ENCODE measurements at places on chromosomes 1 and 21.

- no peak for DNase-seq
Measured at GRCh38 chr21:31456201-31456600, 112.1 kb upstream of the TIAM1 start.

- DNase-seq = no peak
Measured at GRCh38 chr1:32242341-32242851, 4.6 kb upstream of the FAM167B start.

- no peak for DNase-seq
Measured at GRCh38 chr1:15712168-15712567, 23.9 kb upstream of the SLC25A34 start.

DNA sequence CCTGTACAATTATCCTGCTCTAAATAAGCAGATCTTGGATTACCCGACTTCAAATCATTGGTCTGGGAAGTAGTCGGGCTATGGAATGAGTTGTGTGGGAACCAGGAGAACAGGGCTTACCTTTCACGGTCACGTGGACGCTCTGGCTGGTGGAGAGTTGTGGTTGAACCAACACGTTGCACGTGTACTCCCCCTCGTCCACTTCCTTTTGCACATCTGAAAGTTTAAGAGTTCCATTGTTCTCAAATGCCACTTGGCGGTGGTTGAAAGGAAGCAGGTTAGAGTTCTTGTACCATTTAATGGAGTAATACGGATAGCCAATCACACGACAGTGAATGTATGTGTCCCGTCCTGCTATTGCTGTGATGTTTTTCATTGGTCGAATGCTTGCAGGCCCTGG, 470.7 kb downstream of the PCP4 start:
- no peak for DNase-seq

GRCh38 chr21:41766883-41767605, at the start of gene RIPK4:
RIPK4 (minus strand) TSS chr21:41767052; CDS start chr21:41767041, 11 bp downstream.
- DNase-seq = no peak

GRCh38 chr1:28803051-28803450, 8.9 kb upstream of the OPRD1 start:
- no peak for DNase-seq

GRCh38 chr1:90732136-90732535, 15.0 kb upstream of the BARHL2 start:
- DNase-seq = no peak

GRCh38 chr1:94543001-94543400, 1.4 kb upstream of the F3 start:
- DNase-seq = no peak

DNA sequence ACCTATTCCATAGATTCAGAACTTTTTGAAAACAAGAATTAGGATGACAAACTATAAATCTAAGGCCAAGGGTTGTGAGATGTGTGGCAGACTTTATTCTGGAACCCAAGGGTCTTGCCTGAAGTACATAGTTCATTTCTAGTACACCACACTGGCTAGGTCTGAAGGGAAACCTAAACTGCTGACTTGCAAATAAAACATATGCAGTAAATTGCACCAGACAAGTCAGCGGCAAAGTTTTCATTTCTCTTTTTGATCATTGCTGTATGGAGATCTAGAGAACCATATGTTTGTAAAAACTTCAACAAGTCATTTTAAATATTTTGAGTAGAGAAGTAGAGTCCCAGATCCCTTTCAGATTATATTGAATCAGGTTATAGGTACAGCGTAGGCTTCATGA, 43.9 kb downstream of the TNFSF4 start:
- DNase-seq = no peak

DNA sequence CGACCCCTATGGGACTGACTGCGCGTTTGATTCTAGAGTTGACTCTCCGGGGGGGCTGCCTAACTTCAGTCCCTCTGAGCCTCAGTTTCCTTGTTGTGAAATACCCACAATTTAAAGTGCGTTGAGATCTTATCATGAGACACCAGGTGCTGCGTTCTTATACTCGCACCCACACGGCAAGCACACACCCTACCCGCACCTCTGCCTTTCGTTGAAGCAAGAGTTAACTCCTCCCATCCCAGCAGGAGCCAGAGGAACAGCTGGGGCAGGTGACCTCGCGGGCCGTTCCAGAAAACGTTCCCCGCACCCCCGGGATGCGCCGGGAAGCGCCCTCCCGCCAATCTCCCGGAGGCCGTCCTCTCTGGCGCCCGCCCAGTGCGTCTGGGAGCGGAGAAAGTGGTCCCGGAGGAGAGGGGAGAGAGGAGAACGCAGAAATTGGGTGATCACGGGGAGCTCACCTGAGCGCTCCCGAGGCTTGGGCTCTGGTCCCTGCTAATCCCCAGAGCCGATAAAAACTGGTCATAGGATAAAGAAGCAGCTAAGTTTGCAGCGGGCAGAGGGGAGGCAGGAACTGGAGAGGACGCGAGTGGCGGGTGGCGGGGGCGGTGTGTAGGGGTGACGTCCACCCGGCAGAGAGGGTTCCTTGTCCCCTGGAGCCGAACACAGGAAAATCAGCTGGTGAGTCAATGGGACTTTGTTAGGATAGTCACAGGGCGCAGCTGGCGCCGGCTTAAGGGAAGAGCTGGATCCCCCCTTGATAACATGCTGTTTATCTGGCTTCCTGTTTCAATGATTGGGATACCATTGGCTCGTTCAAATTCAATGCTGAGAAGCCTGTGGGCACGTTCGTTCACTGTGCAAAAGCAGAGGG, 869 bp downstream of the NAV1 start:
- DNase-seq = no peak

DNA sequence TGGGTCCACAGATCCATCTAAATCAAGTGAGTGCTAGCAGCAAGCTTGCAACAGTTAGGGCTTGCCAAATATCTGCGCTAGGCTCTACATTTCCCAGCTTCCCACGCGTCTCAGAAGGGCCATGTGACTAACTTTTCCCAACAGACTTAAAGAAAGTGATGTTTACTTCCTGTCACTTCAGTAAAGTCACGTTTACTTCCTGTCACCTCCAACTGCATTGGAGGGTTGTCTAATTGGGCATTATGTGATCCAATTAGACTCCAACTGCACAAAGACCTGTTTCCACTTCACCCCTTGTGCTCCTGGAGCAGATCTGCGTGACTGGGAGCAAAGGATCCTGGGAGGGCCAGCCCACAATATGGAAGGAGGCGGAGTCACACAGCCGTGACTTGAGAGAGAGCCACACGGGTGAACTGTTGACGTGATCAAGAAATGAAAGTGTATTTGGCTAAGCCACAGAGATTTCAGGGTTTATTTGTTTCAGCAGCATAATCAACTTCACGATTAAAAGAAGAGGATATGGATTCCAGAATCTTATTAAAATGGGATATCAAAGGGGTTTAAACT, 77.7 kb downstream of the CYYR1 start:
- DNase-seq = no peak

DNA sequence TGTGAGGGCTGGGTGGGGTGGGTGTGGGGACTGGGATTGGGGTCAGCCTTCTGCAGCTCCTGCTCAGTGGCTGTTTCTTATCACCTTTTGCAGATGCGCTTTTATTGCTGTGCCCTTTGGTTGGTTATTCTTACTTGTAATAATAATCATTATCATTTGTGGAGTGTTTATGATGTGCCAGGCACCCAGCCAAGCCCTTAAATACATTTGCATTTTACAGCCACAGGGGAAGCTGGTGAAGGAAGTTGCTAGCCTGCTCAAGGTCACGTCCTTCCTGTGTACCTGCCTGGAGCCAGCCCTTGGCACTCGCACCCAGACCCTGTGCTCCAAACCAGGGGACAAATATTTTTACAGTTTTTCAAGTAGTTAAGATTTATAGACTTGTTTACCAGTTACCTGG, 144.0 kb downstream of the PGBD5 start:
- DNase-seq = no peak

DNA sequence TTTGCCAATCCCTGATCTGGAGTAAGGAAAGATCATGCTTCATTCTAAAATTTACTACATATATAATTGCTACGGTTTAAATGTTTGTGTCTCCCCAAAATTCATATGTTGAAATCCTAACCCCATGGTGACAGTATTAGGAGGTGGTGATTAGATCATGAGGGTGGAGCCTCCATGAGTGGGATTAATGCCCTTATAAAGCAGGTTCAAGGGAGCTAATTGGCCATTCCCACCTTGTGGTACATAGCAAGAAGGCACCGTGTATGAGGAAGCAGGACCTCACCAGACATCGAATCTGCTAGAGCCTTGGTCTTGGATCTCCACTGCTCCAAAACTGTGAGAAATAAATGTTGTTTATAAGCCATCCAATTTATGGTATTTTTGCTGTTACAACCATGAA, 55.5 kb downstream of the GADD45A start:
- DNase-seq = no peak

- DNase-seq = no peak
Measured at GRCh38 chr21:15874615-15875014, 144.8 kb downstream of the USP25 start.

- no peak for DNase-seq
Measured at GRCh38 chr21:29365661-29366265, 67.0 kb downstream of the BACH1 start.

GRCh38 chr1:8259498-8260290, 58.2 kb upstream of the SLC45A1 start:
- no peak for DNase-seq

- no peak for DNase-seq
Measured at GRCh38 chr1:8033322-8033721, 7.2 kb upstream of the ERRFI1 start.

DNA sequence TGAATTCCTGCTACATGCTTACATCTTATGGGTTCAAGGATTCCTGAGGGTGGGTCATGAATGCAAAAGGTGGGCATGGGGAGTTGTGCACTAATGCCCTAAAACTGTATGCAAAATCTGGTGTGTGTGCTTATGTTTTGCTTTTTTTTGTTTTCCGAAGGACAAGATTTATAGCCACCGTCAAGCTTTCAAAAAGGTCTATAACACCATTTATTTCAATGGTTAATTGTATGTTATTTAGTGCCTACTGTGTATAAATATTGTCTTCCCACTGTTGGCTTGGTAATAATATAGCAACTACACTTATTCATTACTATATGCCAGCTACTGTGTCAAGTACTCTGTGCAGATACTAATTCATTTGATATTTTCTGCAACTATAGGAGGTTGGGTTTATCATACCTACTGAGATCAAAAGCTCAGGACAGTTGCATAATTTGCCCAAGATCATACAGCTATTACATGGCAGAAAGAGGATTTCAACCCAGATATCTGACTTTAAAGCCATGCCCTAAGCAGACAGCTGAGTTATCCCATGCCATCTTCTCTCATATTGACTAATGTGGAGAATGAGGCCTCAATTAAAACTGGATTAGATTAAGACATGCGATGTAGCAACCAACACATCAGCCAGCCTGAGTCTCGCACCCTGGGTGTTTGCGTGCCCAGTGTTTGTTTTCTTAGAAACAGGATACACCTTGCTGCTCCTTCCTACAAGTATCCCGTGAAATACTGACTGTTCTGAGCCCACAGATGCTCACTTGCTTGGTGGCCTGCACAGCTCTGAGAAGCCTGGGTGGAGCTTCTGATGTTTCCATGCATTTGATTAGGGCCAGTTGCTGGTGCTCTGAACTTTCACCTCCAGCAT, 34.6 kb downstream of the GADD45A start:
- DNase-seq = no peak

DNA sequence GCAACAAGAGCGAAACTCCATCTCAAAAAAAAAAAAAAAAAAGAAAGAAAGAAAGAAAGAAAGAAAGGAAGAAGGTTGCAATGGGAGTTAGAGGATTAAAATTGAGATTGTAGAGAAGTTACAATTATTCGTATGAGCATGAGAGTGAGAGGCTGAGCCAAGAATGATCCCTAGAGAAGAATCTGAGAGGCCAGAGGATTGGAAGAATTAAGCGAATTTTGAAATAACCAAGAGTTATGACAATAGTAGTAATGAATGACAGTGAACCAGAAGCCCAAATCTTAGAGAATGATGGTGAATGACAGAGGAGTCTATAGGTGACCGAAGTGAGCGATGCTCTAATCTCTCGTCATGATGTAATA, 369 bp upstream of the ZYG11B start:
- DNase-seq = no peak

DNA sequence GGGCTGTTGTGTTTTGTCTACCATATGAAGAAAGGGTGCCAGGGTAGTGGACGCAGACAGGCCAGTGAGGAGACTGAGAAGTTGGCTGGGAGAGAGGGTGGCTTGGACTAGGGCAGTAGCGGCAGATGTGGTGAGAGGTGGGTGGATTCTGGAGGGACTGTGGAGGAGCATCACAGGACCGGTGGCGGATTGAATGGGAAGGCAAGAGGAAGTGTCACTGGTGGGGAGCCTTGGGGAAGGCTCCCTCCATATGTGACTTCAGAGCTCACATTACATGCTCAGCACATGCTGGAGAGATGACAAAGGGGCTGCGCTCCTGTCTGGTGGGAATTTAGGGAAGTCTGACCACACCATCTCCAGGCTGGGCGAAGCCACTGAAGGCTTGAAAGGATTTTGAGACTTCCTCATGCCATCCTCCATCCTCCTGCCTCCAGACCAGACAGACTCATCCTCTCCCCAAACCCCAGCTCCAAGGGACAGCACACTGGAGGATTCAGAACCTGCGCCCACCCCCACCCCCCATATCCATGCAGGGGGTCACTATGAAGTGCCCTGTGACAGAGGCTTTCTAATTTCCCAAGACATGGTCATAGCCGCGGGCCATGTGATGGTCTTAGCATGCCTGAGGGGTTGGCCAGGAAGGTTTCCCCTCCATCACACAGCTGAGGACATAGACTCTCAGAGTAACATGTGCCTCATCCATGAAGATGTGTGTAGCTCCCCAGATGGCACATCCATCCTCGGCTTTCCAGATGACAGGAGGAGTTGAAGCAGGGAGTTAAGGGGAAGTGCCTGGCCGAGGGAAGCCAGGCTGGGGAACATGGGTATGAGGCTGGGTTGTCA, 138.8 kb upstream of the WNT4 start:
- no peak for DNase-seq

DNA sequence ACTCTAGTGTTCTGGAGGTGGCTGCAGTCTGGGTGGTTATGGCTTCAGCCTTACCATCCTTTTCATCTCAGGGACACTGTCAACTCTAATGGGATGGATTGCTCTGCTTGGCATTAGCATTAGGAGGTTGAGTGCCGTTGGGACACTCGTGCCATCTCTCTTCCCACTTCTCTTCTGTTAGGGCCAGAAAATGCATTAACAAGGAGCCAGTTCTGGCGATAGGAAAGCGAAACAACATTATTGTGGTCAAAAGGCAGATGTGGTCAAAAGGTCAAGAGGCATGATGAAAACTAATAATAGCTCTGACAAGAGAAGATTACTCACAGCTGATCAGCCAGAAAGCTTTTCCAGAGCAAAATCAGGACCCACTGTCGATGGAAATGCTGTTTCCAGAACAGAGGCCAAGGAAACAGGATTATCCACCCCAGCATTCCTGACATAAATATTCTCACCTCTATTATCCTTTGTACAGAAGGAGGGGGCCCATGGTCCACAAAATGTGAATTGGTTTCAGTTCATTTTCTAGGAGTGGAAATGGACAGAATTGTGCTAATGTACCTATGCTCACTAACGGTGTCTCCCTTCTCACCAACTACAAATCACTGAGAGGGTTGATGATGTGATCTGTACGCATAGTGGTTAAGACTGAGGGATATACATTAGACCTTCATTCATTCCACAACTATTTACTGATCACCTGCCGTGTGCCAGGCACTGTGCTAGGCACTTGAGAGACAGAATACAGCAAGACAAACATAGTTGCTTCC, 72.0 kb downstream of the ST6GALNAC5 start:
- DNase-seq = no peak
